ENCODE measurements at places on chromosomes 4 and X.
A peak's percentile ranks its signal among the peaks of the same experiment; 100 is the strongest.

DNA sequence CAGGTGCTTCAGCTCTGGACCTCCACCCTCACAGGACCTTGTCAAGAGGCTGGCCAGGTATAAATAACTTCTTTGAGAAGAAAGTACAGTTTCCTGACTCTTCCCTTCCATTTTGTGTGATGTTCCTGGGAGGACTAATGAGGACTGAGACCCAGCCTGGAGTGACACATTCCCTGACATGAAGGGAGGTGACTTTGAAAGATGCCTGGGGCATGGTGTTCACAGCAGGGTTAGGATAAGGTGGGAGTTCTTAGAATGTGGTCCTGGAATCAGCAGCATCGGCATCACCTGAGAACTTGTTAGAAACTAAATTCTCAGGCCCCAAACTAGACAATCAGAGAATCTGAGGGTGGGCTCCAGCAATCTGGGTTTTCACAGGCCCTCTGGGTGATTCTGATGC lies 224.9 kb upstream of the BOD1L1 start:
- DNase-seq, result no peak

DNA sequence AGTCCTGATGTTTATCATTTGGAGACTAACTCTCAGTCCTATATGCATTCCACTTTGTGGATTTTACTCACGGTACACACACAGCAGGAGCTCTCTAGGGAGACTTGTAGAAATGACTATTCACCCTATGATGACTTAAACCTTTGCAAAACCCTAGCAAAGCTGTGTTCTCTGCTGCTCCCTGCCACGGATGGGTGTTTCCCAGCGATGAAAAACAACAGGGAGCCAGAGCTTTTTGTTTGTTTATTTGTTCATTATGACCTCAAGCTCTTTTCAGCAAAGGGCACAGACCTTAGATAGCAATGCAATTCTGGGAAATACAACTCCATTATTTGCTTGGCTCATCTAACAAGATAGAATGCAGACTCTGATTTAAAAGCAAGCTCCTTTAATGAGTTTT lies 156.6 kb downstream of the GRIA3 start:
- no peak for DNase-seq

DNA sequence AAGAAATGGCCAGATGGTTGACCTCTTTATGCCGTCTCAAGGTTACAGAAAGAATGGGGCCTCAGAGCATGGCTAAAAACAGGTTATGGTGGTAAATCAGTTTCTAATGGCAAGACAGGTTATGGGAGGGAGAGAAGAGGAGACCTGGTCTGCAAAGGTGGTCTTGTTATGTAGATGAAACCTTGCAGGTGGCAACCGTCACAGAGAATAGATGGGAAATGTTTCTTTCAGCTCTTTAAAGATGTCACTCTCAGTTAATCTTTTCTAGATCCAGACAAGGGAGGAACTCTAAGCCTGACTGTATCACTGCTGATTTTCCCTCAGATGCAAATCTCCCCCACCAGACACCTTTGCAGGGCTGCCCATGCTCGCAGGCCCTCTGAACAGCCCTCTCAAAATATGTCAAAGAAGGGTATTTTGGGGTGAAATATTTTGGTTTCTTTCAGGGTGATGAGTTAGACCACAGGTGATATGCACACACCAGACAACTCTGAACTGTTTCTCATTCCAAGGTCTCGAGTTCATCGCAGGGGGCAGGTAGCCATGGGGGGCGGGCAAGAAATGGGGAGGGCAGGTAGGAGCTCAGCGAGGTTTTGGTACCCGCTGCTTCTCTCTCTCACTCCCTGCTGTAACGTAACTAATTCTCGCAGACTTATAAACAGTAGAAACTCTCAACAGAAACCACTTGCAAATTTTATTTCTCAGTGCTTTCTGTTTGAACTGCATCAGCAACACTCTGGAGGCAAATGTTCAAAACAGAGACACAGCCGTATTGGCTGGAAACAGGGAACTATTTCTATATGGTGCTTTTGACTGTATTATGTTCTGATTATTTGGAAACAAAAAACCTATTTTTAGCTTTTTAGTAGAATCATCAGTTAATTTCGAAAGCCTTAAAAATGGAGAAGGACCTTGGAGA lies 32.4 kb downstream of the CASP3 start:
- no peak for DNase-seq

- peak; percentile 6 for DNase-seq
Measured at GRCh38 chr4:10077483-10078335, 38.9 kb downstream of the WDR1 start.

GRCh38 chrX:12400218-12400617 lies 261.9 kb downstream of the FRMPD4 start:
- no peak for DNase-seq

GRCh38 chr4:47010912-47011446 lies 17.6 kb upstream of the GABRA4 start:
- DNase-seq, result no peak

GRCh38 chrX:124042042-124042441 lies 80.5 kb downstream of the STAG2 start:
- DNase-seq, result no peak

- DNase-seq, result no peak
Measured at GRCh38 chrX:103187953-103188475, 26.9 kb upstream of the BEX4 start.

GRCh38 chrX:153414856-153415510 lies 3.7 kb downstream of the ZFP92 start:
- DNase-seq, result no peak

GRCh38 chrX:151763711-151764110 lies 29.2 kb downstream of the CNGA2 start:
- no peak for DNase-seq

- no peak for DNase-seq
Measured at GRCh38 chrX:526295-527224, 104.0 kb upstream of the SHOX start.

DNA sequence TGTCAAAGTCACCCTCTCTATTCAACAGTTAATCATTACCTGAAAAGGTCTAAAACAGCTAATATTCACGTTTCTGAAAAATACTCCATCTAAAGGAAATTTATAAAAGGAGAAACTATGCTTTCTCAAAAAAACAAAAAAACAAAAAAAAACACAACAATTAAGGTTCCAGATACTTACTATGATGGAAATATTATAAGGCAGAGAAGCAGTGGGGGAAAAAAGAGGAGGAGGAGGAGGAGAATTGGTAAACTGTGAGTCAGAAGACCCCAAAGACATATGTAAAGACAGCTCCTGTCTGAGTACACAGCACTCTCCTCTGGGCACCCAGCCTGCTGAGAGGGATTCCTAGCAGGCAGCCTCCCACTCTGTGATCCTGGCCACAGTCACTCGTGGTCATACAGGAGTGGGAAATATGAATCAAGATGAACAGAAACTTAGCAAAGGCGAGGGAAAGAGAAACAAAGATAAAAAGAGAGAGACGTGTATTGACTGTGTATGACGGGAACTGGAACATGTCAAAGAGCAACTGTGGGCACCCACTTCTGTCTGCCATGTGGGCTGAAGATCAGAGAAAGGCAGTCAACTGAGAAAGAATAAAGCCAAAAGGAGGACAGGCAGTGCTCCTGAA lies 12.5 kb downstream of the KLHL15 start:
- peak; percentile 49 for DNase-seq

- no peak for DNase-seq
Measured at GRCh38 chrX:50813843-50814661, at the start of gene SHROOM4. TSS of gene SHROOM4 (minus strand) at chrX:50814194. CDS start at chrX:50814018, 176 bp downstream.

DNA sequence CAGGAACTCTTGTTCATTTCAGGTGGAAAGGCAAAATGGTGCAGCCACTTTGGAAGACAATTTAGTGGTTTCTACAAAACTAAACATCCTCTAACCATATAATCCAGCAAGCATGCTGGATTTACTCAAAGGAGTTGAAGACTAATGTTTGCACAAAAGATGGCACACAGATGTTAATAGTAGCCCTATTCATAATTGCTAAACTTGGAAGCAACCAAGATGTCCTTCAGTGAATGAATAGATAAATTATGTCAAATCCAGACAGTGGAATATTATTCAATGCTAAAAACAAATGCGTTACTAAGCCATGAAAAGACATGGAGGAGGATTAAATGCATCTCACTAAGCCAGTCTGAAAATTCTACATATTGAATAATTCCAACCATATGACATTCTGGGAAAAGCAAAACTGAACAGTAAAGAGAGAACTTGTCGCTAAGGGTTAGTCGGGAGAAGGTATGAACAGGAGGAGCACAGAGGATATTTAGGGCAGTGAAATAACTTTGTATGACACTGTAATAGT lies 48.2 kb upstream of the PCDH7 start:
- no peak for DNase-seq

- no peak for DNase-seq
Measured at GRCh38 chr4:109552237-109552636, 7.8 kb upstream of the MCUB start.

DNA sequence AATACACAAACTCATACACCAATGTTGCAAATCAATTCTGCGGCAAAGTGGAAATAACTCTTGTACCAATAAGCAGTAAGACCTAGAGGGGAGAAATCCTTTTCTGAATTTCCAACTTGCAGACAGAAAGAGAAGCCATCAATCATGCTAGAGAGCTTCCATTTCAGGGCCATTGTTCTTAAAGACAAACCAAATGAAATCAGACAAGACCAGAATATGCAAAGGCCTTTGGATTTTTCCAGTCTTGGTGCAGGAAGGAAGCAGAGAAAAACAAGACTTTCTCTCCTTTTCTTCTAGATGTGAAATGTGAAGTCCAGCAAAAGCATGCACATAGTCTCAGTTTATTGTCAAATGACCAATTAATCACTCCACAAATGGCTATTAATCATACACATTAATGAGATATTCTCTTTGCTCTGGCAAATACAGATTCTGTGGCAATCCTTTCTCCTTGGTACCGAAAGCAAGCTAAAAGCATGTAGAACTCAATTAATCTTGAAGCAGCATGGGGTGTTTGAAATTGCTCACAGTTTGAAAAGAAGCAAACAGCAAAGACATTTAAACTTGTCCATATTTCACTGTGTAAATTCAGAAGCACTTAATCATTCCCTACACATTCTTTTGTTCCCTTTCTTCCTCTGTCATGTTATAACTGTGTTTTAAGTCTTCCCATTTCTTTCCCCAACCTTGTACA lies 466.1 kb downstream of the GPAT3 start:
- DNase-seq, result no peak

- no peak for DNase-seq
Measured at GRCh38 chr4:186691396-186691795, 32.3 kb downstream of the FAT1 start.

DNA sequence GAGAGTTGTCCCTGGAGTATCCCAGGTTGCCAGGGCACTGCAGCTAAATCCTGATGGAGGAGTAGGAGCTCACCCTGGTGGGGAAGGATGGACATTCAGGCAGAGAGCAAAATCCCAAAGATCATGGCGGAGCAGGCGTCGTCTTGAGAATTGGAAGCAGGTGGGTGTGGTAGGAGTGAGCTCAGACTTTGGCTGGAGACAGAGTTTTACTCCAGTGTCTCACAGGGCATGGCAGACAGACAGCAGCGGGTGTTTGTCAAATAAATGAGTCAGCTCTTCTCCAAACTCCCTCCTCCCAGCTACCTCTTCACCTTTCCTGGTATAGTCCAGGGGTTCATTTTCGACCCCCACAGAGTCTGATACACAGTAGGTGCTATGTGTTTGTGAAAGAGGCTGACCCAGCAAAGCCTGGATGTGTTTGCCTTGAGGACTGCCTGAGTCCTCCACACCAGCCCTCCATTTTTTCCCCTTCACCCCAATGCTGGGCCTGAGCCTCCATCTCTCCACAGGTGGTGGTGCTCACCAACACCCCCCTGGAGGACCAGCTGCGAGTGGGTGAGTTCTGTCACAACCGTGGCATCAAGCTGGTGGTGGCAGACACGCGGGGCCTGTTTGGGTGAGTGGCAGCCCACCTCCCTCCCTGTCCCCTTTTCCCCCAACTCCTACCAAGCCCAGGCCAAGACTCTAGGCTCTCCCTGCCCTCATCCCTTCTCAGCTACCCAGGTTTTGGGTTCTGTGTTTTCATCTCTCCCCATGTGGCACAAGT lies 6.9 kb downstream of the UBA1 start:
- no peak for DNase-seq

GRCh38 chrX:129522184-129523078 lies 859 bp downstream of the SMARCA1 start:
- peak; percentile 12 for DNase-seq

DNA sequence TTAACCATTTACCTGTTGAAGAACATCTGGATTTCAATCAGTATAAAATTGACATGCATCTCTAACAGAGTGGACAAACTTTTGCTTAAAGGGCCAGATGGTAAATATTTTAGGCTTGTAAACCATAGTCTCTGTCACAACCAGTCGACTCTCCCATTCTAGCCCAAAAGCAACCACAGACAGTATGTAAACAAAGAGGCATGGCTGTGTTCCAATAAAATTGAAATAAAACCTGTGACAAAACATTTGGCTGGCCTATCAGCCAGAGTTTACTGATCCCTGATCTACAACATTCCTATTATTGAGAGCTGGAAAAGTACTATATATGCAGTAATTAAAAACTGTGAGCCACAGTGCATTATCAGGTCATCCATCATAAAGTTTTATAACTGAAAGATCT lies 3.2 kb downstream of the CENPC start:
- no peak for DNase-seq

DNA sequence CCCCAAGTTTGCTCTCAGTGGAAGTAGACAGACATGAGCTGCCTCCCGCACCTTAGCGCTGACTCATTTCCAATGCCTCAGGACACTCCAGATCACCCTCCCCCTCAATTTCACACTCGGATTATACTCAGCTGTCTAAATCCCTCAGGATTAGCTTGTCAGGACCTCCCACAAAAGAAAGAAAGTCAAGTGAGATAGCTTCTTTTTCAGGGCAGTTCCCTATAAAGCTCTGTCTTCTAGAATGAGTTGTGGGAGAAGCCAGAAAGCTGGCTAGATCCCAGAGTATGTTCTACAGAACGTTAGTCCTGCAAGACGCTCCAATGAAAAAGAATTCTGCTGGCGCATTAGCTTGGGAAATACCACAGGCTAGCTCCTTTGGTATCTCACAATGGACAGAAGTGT lies 51.2 kb upstream of the MTNR1A start:
- DNase-seq, result no peak
